Stimulated activated CD4-positive, alpha-beta T cell treated with anti-CD3 and anti-CD28 coated beads, Interleukin-1b, Interleukin-23, amount 100 ng/mL, for 1 hour (primary cell): ENCODE measurements at places on chromosomes 6 and 20.
A peak's percentile ranks its signal among the peaks of the same experiment; 100 is the strongest.

DNA sequence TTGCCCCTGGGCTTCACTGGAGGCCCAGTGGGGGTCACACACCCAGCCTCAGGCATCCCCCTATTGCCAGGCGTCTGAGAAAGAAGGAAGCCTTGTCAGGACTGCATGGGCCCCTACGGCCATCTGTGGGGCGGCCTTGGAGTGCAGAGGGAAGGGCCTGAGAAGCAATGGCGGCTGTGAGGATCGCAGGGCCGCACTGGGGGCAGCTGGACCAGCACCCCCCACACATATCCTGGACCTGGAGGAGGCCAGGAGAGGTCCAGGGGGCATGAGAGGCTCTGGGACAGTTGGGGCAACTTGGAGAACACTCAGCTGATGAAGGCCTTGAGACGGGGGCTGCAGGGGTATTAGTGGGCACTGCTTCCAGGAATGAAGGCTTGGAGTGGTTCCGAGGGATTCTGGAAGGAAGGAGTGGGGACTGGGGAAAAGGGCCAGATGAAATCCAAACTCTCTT lies 16.5 kb downstream of the MDFI start:
- DNase-seq, result no peak

DNA sequence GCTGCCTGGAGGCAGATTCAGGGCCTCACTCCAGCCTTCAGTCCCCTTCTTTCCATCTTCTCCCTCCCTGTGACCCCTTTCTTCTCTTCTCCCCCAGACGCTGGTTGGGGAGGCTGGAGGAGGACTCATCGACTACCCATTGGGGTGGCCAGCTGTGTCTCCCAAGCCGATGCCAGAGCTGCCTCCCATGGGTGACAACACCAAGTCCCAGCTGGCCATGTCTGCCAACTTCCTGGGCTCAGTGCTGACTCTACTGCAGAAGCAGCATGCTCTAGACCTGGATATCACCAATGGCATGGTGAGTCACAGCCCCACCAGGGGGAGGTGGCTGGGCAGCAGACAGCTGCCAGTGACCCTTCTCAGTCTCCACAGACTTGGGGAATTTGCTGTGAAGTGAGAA lies 12.9 kb downstream of the BPIFB4 start:
- DNase-seq, result no peak

DNA sequence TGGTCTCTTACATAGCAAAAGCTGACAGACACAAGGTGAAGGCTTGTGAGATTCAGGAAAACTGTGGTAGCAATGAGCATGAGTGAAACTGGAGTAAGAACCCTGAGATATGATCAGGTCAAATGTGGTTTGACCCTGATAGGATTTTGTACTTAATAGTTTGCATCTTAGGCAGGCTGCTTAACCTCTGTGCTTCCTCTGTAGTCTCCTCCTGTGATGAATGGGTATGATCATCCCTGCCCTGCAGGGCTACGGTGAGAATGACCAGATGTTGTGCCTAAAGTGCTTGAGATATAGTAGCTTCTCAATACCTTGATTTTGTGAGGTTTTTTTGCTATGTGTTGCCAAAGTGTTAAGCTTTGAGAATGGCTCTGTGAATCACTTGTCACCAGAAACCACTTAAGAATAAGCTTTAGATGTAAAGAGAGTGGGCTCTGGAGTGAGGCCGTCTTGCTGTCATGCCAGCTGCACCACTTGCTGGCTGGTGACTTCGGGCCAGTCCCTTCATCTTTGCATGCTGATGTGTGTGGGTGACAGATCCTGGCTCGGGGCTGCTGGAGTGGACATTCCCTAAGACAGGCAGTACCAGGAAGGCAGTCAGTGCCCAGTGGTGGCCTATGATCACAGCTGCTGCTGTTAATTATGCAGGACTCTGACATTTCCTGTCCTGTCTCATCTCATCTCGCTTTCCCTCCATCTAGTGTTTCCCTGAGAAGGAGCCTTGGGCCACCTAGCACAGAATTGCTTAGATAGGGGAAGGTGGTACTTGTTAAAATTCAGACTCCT lies 254.7 kb downstream of the NFATC2 start:
- no peak for DNase-seq

DNA sequence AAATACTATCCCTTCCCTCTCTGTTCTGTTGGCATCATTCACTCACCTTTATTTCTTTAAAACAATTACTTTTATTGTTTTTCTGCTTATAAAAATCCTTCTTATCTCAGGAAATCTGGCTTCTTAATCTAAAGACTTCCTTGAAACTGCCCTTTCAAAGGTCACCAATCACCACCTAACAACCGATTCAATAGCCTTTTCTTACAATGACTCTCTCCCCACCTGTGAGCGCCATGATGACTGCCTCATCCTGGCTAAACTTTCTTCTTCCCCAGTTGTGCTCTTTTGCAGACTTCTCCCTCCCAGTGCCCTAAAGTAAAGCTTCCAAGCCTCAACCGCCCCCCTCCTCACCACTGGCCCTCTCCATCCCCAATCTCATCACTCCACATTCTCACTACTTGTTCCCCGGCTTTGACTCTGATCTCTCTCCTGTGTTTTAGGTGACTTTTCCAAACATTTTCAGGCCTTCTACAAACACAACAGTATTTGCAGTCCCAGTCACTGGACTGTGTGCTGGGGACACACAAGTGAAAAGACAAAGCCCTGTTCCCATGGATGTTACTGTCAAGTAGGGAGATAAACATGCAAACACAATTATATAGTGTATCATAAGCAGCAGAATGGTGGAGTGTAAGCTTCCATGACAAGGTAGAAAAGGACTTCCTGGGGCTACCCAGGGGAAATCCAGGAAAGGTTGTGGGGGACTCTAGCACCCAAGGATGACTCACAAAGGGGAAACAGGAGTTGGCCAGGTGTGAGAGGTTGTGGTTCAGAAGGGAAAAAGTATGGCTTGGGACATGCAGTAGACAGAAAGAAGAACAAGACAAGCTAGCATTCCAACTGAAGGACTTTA lies 12.8 kb downstream of the NHSL1 start:
- no peak for DNase-seq

DNA sequence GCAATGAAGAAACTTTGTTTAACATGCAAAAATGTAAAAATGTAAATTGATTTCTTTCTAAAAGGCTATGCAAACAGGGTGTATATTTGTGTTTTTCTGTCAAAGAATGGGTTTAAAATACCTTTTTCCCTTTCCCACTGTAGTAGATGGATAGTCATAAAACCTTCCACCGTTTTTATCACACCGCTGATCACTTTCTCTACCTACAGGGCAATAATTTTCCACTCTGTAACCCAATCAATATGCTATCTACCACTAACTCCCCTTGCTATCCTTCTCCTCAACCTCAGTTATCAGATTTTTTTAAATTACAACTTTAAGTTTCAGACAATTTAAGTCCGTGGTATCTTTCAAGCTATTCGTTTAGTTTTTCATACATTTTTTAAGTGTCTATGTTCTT lies 91.4 kb upstream of the ARID1B start:
- DNase-seq, result no peak

DNA sequence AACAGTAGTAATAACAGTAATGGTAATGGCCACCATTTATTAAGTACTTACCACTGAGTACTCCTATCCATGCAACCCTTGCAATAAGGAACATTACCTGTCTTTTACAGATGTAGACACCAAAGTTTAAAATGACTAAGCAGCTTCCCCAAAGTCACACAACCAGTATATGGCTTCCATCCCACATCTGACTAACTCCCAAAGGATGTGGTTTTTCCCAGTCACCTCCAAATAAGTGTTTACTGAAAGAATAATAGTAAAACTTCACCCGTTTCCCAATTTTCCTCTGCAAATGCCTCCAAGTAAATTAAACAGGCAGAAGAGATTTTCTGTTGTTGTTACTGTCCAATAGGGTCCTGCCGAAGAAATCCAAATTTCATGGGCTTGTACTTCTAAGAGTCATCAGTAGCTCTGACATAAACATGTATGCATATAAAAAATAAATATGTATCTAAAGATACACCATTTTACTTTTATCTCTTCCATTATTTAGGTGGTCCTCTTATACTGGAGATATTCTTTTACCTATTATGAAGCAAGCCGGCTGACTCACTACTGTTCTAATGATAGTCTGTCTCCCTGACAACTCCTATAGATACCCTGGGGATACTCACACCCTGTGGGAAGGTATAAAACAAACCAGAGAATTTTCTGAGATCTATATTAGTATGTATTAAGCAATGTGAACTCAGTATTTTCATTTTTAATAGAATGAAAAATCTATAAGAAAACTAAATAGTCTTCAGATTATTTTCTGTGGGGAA lies 77.9 kb upstream of the ID4 start:
- DNase-seq, result no peak

GRCh38 chr6:29797135-29797534 lies 30.5 kb upstream of the HLA-G start:
- DNase-seq, result no peak

- no peak for DNase-seq
These were observed 48.4 kb downstream of the PREX1 start for GRCh38 chr20:48779435-48779834.

DNA sequence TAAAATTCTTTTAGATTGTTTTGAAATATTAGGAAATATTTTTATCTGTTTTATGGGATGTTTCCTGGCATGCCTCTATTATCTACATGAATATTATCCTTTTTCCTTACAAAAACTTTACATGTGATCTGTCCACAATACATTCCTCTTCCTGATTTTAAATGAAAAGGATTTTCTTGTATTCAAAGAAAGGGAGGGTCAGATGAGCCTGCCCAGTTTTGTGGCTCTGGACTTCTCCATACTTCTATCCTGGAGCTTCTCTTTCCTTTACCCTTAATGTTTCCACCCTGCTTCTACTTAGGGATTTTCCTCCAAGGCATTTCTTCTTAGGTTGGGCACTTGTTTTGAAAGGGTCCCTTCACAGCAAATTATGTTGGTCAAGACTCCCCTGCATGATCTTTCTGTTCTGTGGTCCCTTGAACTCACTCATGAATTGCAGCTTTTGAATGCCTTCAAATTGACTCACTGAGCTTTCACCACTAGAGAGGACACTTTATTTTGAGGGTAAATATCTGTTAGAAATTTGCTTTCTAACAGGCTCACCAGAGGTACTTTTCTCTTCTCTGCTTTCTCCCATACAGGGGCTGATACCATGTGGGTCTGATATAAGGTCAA lies 104.9 kb downstream of the CENPW start:
- DNase-seq, result no peak

DNA sequence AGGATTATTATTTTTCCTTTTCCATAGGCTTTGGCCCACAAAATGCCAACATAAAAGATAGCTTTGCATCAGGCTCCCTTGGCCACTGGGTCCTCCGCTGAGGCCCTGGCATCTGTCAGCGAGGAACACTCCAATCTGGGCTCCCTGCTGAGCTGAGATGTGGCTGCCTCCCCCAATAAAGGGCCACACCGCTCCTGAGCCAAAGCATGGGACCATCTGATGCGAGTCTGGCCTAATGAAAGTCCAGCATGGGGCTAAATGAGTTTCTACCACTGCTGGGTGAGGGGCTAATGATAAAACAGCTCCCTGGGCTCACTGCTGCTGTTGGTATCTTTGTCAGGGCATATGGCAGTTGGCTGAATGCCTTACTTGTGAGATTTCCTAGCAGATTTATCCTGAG lies 817.5 kb upstream of the SLC35B3 start:
- DNase-seq, result no peak

DNA sequence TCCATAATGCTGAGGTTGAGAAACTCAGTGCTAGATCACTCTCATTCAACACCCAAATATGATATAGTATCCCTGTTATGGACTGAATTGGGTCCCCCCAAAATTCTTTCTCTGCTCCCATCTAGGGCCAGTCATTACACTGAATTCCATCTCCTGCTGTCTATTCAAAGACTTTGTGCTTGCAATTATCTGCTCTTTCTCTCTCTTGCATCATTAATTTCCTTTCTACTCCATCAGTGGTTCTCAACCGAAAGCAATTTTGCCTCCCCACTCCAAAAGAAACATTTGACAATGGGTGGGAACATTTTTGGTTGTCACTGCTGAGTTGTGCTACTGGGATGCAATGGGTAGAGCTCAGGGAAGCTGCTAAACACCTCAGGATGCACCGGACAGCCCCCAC lies 271.5 kb upstream of the CDYL start:
- DNase-seq, result no peak

DNA sequence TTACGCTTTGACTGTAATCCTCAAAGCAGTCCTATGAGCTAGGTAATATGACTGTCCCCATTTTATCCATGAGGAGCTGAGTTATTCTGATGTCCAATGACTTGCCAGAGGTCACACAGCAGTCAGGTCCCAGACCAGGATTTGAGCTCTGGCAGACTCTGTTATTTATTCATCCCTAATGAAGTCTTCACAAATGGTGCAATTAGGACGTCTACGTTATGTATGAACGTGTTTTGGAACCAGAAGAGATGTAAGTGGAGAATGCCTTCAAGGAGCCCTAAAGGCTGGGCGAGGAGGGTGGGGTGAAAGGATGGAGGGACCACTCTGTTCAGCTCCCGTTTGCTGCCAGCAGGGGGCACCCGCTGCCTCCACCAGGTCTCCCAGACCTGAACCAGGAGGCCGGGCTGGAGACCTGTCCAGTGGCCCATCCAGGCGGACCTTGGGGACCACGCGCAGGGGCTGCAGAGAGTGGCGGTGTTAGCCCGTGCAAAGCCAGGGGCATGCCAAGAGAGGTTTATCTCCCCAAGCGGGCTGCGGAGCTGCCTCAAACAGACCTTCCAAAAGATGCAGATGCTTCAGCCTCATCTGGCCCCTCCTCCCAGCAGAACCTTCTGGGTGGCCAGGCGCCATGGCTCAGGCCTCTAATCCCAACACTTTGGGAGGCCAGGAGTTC lies 15.2 kb upstream of the ZNF335 start:
- DNase-seq, result peak; percentile 70

GRCh38 chr6:97630604-97631003 lies 347.6 kb upstream of the MMS22L start:
- DNase-seq, result no peak

DNA sequence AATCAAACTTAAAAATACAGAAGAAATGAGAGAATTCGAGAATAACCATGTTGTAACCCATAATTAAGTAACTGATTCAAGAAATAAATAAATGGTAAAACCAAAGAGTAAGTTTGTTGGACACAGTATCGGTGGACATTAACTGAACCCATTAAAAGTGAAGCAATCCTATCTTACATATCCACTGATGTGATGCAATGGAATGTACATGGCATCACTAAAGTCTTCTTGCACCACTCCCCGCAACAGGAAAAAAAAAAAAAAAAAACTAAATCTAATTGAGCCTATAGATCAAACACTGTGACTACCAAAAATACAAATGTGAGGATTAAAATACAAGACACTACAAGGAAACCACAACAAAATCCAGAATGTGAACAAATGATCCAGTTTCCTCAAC lies 7.9 kb downstream of the SNX14 start:
- DNase-seq, result no peak

GRCh38 chr6:16171400-16171799 lies 42.5 kb downstream of the MYLIP start:
- DNase-seq, result no peak

DNA sequence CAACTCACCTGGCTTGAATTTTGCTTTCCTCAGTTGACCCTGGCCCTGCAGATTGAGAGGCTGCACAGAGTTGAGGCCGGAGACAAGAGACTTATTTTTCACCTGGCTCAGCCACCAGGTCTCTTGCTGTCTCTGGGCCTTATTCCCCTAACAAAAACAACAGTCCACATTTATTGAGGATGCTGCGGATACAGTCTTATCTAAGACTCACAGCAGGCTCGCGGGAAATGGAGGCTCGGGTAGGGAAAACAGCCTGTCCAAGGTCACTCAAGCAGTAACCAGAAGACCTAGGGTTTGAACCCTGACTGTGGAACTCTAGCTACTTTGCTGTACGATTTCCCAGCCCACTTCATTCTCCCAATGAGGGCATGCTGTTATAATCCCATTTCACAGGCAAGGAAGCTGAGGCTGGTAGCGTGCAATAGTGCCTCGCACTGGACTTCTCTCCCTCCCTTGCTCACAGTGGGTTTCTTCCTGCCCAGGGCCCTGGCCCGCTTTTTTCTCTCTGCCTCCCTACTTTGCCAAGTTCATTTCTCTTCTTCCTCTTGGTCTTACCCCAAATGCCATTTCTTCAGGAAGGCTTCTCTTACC lies 57.7 kb downstream of the RBM38 start:
- no peak for DNase-seq
